ENCODE measurements at places on chromosomes 3 and 15. TPM values are rescaled to one million over a fixed set of nuclear protein-coding genes. Genes with fewer than 3 reads are reported as not detected.
A peak's percentile ranks its signal among the peaks of the same experiment; 100 is the strongest.

Gene GATA2
- total RNA-seq, result 4.6 TPM

Gene PLSCR4
- 61.3 TPM for total RNA-seq

Gene ESYT3
- total RNA-seq, result 4.9 TPM

DNA sequence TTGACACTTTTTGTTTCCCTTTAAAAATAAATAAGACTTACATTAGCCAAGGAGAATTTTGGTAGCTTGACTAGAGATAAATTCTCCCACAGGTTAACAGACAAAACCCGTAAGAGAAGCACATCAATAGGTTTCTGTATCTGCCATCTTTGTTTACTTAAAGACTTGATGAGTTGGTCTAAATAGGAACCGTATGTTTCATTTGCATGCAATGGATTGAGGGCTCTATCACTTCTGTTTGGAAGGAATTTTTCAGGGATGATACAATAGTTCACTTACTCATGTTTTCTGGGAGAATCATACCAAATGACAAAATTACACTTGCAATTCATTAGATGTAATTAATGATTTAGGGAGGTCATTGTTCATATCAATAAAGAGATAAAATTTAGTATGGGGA is 631.5 kb upstream of the NR2F2 start:
- DNase-seq, result no peak

GRCh38 chr15:78192826-78193594 is 41.4 kb downstream of the ACSBG1 start:
- no peak for DNase-seq

- DNase-seq, result no peak
Measured at GRCh38 chr15:61173899-61174689, 55.0 kb downstream of the RORA start.

Gene ILDR1
- 0.11 TPM for total RNA-seq

Gene SMCO1
- total RNA-seq, result not detected

GRCh38 chr3:154217671-154218070 is 96.5 kb downstream of the ARHGEF26 start:
- no peak for DNase-seq

Gene TRIM59
- total RNA-seq, result 8.4 TPM

DNA sequence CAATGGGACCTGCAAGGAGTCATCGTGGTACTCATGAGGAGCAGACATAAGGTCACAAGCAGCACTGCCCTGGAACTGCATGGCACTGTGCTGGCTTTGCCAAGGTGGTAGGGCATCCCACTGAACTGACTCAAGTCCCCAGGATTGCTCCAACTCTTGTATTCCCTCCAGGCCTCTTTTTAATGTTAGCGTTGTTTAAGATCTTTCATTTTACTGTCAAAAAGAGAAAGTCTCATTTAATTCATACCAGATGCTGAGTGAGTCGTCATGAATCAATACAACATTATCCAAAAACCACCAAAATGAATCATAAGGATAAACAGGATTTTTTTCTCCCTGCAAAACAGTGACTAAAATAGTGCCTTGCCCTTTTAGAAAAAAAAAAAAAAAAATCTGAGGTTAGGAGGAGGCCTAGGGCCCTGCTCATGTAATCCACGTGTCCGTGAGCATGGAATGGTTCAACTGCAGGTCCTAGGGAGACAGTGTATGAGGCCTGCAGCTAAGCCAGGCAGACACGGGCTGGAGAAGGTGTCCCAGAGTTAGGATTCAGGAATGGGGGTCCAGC is 36.7 kb upstream of the BLM start:
- no peak for DNase-seq

DNA sequence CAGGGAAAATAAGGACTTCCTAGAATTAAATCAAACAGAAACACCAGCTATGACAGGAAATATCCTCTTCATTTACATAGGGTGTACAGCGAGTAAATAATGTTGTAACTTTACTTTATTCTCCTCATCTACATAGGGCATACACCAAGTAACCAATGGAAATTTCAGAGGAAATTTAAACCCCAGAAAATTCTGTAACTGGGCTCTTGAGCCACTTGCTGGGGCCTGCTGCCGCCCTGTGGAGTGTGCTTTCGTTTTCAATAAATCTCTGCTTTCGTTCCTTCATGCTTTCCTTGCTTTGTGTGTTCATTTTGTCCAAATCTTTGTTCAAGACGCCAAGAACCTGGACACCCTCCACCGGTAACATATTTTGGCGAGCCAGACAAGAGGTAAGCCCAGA is 990.4 kb upstream of the CADM2 start:
- DNase-seq, result no peak

DNA sequence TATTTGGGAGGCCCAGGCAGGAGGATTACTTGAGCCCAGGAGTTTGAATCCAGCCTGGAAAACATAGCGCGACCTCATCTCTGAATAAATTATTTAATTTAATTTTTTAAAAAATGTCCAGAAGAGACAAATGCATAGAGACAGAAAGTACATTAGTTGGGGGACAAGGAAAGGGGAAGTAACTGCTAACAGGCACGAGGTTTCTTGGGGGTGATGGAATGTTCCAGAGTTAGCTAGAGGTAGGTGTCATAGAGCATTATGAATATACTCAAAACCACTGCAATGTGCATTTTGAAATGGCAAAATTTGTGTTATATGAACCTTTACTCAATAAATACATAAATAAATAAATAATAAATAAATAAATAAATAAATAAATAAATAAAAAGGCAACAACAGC is 31.7 kb upstream of the CYP11A1 start:
- no peak for DNase-seq

DNA sequence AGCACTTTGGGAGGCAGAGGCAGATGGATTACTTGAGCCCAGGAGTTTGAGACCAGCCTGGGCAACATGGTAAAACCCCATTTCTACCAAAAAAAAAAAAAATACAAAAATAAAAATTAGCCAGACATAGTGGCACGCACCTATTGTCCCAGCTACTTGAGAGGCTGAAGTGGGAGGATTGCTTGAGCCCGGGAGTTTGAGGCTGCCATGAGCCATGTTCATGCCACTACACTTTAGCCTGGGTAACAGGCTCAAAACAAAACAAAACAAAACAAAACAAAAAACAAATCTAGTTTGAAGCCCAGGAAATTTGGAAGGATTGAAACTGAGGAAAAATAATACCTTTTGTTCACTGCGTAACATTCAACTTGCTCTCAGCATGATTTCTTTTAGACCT is 16.6 kb downstream of the TMOD3 start:
- no peak for DNase-seq

DNA sequence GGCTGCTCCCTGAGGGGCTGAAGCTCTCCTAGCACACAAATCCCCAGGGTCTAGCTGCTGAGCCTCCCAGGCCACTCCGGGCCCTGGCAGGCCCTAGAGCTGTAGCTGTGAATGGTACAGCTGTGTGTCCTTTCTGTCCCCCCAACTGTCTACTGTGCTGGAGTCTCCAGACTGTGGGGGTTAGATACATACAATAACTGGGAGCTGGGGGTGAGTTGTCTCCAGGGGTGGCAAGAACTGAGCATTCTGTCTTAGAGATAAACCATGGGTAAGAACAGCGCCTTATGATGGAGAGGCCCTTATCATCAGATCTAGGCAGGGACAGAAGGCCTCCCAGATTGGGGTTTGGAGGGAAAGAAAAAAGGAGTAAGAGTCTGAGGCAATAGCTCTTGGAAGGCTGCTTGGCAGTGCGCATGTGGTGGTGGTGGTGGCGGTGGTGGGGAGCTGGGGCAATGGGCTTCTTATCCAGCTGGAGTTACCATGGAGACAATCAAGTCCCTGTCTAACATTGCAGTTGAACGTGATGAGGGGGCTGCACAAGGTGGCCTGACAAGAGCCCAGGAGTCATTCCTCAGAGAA is 3.6 kb downstream of the CYB561D2 start:
- no peak for DNase-seq

Gene MUSTN1
- total RNA-seq, result 189 TPM

Gene NMNAT3
- total RNA-seq, result 10.0 TPM

- DNase-seq, result no peak
Measured at GRCh38 chr15:56969265-56969895, 50.9 kb downstream of the TCF12 start.

GRCh38 chr3:149494022-149494758 is 19.7 kb downstream of the TM4SF4 start:
- DNase-seq, result peak; percentile 25

- no peak for DNase-seq
Measured at GRCh38 chr3:68819361-68819760, 113.0 kb downstream of the TAFA4 start.

- no peak for DNase-seq
Measured at GRCh38 chr3:88311826-88312225, 162.1 kb downstream of the C3orf38 start.

DNA sequence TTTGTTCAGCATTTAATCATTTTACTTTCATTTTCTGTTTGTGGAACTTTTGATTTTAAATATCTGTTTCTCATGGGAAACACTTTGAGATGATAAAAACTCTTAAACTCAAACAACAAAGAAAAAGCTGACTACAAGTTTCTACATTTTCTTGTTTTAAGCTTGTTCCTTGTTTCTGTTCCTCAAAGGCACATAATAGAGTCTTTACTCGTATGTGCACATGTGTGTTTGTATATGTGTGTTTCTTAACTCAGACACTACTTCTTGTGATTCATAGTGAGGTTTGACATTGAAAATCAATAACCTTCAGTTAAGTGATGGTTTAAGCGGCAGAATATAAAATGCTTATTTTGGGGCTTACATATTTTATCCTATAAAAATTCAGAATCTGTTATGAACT is 786.7 kb upstream of the EPHA6 start:
- no peak for DNase-seq

GRCh38 chr15:80179935-80180334 is 27.1 kb downstream of the FAH start:
- DNase-seq, result no peak

DNA sequence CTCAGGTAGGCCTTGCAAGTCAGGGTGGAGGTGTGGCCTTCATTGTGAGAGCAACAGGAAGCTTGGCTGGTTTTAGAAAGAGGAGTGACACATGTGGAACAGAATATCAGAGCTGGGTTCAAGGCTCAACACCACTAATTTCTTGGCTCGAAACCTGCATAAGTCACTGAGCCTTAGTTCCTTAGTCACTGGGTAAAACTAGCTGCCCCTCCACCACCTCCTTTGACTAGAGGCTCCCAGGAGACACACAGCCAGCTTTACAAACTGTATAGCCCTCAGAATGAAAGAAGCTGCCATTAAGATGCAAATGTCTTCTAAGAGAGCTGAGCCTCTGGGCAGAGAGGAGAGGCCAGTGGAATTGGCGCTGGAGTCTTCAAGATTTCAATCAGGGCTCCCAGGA is 67.7 kb downstream of the CERS3 start:
- DNase-seq, result no peak

Gene C15orf62
- 0.20 TPM for total RNA-seq

DNA sequence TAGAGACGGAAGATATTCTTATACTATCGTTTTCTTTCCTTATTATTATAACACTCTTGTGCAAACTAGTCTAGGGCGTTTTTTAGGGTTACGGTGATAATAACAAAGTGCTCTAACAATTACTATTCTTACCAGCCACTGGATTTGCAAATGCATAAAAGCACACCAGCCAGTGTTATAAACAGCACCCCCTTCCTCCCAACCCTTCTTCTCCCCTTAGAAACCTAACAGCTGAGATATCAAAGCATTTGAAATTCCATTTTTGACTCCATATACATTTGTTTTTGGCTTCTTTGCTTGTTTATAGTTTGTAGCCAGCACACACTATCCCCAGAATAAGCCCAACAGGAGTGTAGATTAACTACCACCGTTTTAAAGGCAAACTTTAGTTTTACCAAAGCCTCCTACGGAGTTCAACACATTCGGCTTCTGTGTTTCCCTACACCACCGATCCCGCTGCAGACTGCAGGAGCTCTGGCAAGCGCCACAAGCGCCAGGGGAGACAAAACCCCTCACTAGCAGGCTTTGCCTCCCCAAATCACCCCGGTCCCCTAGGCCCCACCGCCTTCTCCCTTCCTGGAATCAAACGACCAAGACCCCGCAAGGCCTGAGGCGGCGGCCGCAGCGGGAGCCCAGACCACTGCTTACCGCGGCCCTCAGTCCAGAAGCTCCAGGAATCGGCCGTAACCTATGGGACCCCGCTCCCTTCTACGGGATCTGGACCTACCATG is 461 bp downstream of the COPB2 start:
- DNase-seq, result no peak

DNA sequence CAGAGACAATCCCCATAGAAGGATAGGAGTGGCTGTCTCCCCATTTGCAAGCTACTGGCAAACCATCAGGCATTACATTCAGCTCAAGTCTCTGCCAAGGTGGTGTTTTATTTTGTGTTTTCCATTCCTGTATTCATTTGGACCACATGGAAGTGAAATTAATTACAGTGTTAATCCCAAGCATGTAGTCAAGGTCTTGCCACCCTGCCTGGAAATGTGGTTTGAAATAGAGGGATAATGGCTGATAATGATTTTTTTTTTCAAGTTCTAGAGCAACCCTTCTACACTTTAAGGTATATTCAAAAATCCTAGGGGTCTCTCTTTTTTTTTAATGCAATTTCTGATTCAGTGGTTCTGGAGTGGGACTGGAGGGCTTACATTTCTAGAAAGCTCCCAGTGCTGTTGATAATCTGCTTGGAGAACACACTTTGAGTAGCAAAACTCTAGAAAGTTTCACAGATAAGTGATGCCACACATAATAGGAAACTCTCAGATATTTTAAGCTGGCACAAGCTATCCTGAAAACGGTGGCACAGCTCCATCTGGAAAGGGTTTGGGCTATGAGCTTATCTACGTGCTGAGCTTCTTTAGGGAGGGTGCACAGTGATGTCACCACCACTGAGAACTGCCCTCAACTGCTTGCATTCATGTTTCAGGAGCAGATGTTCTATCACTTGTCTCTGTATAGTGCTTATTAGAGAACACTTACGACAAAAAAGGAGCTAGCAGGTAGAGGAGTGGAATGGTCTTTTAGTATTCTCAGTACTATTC is 140.1 kb upstream of the IL12A start:
- no peak for DNase-seq

- no peak for DNase-seq
Measured at GRCh38 chr3:38255627-38256026, 10.0 kb upstream of the SLC22A13 start.

Gene EIF5A2
- total RNA-seq, result 16.9 TPM

DNA sequence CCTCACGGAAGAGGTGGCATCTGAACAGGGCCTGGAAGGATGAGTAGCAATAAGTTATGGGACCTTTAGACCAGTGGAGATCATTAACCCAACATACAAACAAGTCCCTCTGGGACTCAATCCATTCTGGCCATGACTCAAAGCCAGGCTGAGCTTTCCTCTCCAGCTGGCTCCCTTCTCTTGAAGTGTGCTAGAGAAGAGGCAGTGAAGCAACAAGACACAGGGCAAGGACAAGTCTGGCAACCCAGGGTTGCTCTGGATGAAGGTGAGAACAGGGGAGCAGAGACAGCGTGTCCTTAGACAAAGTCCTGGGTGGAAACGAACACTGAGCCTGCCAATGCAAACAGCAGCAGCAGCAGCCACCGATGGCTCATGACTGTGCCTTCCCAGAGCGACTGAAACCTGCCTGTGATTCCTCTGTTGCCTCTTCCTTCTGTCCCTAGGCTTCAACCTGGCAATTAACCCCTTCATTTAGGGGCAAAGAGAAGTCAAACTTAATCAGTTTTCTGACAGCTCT is 86.8 kb downstream of the BDH1 start:
- no peak for DNase-seq

DNA sequence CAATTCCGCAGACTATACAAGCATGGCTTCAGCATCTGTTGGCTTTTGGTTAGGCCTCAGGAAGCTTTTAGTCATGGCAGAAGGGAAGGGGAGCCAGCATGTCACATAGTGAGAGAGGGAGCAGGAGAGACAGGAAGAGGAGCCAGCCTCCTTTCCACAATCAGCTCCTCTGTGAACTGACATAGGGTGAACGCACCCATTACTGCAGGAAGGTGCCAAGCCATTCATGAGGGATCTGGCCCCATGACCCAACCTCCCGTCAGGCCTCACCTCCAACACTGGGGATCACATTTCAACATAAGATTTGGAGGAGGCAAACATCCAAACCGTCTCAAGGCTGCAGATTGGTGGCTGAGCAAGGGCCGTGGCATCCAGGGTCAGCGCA is 106.3 kb downstream of the LRRK1 start:
- DNase-seq, result no peak
